Cerebellar nuclear complex (tissue), 1 donor: ENCODE measurements at places on chromosomes 16 and 17.

GRCh38 chr17:44061446-44061845 lies 5.0 kb downstream of the LSM12 start:
- no peak for DNase-seq

- no peak for DNase-seq
Observed at GRCh38 chr17:77749321-77749751, 209.2 kb upstream of the TNRC6C start.

GRCh38 chr16:15983898-15984297 lies 34.5 kb downstream of the ABCC1 start:
- no peak for DNase-seq

DNA sequence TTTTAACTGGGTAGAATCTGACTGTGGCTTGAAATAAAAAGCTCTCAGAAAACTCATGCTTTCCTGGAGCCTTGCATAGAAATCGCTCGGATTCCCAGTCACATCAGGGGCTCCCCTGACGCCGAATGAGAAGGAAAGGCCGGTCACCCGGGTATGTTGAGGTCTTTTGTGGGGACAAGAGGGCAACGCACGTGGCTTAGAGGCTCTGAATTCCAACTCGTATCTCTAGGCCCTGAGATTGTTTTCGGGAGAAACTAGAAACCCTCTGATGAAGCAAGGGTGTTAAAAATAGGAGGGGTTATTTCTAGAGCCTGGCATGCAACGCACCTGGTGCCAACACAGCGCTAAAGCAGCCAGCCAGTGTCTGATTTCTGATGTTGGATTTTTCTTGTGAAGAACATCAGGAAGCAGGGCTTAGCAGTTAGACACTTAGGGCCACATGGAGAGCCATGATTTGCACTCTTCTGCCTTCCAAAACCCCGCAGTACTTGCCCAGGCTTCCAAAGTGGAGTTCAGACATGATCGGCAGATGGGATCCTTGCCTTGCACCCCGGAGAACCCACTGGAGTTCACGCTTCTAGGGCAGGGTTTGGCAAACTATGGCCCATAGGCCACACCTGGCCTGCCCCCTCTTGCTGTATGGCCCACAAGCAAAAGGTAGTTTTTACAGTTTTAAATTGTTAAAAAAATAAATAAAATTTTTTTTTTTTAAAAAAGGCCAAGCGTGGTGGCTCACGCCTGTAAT lies 12.6 kb downstream of the CACNG1 start:
- DNase-seq: no peak

DNA sequence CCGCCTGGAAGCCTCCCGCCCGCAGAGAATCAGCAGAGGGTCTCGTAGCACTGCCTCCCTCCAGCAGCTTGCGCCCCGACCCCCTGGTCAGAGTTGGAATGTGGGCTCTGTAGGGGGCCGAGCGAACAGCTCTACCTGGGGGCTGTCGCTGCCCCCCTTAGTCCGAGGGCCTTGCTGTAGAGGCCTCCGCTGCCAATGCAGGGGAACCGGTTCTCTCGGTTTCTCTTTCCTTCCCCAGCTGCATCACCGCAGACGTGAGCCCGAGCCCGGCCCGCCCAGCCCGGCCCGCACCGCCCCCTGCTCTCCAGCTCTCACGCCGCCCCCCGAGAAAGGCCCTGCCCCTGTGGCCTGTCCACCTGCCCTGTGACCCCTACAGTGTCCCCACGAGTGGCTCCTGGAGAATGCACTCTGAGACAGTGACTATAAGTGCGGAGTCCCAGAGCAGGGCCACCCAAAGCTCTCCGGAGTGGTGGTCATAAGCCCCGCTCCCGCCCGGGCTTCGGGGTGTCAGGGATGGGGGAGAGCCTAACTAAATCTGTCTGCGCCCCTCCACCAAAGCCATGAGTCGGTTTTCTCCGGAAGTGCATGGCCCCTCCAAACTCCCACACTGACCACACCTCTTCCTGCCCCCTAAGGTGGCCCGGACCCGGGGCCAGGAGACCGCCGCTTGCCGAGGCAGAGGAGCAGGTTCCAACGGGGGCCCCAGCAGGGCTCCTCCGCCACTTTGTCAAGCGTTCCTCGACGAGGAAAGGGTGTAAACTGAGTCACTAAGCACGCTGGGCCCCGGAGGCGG lies 1.7 kb downstream of the ARHGAP27 start:
- DNase-seq: no peak

- DNase-seq: no peak
Observed at GRCh38 chr17:27888945-27889344, 4.2 kb downstream of the LYRM9 start.

DNA sequence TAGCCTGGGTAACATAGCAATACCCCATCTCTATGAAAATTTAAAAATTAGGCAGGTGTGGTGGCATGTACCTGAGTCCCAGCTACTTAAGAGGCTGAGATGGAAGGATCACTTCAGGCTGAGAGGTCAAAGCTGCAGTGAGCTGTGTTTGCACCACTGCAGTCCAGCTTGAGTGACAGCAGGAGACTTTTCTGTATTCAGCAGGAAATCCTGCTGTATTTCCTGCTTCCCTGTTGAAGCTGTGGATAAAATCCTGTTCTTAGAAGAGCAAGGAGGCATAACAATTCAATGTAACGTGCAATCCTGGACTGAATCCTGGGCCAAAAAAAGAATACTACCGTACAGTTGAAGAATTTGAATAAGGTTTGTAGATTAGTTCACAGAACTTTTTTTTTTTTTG lies 62.2 kb downstream of the FBXL20 start:
- DNase-seq: no peak

DNA sequence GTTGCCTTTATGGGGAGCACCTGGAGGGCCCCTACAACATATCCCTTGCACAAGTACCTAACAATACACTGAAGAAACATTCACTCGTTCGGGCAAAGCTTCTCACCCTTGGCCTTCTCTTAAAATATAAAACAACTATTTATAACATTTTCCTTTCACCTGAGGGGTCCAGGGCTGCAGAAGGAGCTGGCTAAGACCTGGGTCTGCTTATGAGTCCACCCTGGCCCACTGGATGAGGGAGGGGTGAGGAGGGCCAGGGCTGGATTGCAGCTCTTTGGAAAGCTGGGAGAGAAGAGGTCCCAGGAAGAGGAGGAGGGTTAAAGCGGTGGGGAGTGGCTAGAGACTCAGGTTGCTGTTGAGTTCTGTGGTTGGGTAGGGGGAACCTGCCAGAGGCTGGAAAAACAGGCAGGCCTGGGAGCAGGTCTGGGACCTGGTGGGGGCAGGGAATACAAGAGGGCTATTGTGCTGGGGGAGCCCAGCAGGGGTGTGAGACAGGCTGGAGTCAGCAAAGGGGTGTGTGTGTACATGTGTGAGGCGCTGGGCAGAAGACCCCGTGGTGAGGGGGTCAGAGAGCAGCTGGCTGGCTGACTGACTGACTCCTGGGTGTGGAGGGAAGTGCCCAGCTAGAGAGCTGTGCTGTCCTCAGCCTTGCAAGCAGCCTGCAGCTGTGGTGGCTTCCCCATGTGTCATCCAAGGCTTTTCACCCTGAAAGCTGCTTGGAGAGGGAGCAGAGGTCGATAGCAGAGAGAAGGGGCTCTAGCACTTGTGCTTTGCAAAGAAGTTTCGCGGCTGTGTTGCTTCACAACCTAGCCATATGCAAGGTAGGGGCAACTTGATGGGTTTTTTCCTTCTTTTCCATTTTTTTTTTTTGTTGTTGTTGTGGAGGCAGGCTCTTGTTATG lies 10.2 kb upstream of the MRC2 start:
- DNase-seq: no peak

GRCh38 chr16:3770530-3770929 lies 53.2 kb upstream of the TRAP1 start:
- DNase-seq: no peak

DNA sequence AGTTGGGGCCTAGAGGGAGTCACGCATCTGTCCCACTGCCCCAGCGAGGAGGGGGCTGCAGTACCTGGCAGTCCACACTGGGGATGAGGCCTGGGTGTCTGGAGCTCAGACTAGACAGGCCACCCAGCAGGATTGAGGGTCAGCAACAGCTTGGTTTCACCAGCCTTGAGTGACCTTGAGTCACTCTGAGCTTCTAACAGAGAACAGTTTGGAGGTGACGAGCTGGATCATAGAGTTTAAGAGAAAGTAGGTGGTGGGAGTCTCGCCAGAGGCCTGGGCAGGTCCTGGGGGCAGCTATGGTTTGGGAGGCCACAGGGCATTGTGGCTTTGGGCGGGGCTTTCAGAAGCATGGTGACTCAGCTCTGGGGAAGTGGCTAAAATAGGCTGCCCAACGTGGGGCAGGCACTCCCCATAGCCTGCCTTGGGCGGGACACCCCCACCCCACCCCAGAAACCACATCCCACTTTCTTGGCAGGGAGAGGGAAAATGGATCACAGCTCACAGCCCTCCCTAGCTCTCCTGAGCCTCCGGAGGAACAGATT lies 20.5 kb downstream of the CDC42EP4 start:
- no peak for DNase-seq
